Effector memory CD8-positive, alpha-beta T cell (primary cell): ENCODE measurements at places on chromosomes 11 and 22.

DNA sequence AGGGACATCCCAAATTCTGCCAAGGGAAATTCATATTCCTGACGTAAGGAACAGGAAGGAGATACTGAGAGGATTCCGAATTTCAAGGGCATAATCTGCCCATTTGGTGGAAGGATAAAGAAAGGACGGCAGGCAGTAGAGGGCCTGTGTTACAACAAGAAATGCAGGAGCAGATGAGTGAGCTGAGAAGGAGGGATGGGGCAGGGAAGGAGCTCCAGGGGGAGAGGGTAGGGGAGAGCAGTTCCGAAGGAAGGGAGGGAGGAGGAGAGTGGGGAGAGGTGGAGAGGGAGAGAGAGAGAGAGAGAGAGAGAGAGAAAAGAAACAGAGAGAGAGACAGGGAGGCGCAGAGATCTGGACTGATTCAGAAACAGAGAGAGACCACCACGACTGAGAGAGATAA lies 843 bp downstream of the OPCML start:
- no peak for DNase-seq

DNA sequence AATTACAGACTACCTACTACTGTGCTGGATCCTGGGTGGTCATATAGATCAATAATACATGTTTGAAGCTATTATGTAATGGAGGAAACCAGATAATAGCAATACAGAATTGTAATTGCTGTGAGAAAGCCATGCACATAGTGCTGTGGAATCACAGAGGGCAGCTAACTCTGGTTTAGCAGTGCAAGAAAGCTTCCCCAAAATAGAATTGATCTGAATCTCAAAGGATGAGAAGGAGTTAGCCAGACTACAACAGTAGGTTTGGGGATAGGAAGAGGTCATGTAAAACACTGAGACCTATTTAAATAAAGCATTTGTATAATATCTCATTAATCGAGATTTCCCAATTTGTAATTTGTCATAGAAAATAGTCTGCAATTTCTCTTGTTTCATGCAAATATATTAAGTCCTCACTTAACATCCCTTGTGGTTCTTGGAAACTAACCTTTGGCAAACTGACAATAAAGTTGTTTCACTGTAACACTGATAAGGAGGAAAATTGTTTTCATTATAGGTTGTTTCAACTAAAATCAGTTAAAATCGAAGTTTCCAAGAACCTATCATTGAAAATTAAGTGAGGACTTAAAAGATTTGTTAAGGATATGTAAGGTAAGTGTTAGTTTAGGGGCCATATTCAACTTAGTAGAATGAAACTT lies 7.6 kb downstream of the C11orf58 start:
- no peak for DNase-seq

DNA sequence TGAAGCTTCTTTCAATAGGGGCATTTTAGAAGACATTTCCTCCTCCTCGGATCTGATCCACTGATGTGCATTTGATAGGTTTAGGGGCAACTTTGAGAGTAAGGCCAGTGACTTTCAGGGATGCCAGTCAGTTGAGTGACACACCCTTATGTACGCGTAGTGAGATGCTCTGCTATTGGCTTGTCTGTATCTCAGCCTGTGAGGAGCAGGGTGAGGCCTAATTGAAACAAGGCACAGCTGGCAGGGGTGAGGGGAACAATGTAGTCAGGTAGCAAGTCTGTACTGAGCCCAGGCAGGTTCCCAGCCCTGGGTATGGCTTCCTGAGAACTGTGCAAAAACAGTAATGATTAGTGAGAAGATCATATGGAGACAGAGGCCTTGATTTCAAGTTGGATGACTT lies 61.5 kb downstream of the STIM1 start:
- DNase-seq: no peak

DNA sequence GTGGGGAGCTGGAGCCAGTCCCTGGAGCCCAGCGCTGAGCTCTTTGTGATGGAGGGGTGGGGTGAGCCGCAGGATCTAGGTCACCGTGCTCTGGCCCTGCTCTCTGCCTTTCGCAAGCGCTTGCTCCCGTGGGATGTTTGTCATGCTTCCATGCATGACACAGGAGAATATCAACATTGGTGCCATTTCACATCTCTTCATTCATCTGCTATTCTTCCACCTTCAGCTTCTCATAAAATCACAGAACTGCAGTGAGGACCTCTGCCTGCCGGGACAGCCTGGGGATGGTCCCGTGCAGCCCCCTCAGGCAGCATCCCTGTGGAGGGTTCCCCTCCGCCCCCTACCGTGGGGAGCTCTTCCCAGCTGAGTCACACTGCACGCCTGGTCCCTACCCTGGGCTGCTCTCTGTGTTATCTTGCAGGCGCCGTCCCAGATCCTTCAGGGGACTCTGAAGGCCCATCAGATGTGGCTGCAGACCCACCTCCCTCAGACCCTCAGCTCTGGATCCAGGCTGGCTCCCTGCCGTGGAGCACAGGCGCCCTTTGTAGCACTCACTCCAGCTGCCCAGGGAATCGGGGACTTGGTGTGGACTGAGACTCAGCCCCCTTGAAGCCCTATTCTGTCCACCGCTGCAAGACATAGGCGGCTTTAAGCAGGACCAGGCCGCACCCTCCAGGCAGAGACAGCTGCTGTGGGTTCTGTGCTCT lies 5.1 kb upstream of the SEPTIN5 start:
- no peak for DNase-seq

DNA sequence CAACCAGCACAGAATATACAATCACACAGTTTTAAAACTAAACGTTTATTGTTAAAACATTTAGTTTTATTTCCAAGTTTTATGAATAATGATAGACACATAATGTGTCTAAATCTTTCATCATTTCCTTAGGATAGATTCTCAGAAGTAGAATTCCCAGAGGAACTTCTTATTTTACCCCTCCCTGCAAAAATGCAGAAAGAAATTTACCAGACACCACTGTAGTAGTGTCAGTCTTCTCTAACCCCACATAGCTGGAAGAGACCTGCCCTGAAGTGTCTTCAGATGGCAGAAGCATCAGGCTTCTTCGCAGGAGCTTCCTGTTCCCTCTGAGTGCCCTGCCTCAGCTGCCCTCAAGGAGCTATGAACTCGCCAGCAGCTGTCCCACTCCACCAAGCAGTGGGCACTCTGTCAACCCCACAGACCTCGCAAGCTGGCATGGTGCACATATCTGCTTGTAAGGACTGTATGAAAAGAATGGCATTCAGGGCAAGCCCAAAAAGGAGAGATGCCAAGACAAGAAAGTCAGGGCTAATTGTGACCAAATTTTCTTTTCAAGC lies 28.5 kb upstream of the PAK1 start:
- DNase-seq: no peak
